Right lung (tissue), 10 donors: ENCODE measurements at places on chromosomes 1 and 21.

DNA sequence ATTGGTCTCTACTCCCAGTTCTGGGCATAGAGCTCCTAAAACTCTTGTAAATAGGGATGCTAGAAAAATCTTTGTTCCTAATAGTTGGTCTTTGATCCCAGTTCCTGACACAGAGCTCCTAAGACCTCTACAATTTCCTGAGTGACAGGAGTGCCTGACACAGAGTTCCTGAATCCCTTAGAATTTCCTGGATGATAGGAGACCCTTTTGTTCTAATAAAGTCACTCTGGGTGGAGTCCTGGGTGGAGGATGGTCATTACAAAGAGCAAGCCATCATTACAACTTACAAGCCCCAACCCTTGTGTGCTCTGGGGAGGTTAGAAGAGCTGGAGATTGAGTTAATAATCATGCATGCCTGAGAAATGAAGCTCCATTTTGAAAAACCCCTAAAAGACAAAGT lies 58.4 kb downstream of the ZZZ3 start:
- DNase-seq: no peak

- DNase-seq: no peak
Observed at GRCh38 chr21:46346296-46347202, 22.6 kb downstream of the PCNT start.

- no peak for DNase-seq
Observed at GRCh38 chr1:223678841-223679240, 13.3 kb upstream of the CAPN8 start.

DNA sequence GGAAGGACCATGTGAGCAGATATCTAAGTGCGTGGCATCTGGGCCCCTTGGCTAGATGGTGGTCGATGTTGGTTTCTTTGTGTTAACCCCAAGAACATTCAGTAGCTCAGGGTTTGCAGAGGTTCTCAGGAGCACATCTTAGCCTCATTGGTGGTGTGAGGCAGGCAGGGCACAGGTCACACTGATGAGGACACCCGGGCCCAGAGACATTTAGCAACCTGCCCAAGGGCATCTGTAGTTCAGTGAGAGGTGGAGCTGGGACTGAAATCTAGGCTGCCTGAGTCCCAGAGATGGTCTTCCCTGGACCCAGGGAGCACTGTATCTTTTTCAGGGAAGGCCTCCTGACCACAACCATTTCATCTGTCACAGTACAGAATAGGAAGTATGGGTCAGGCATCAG lies 859 bp upstream of the SLC5A9 start:
- no peak for DNase-seq

DNA sequence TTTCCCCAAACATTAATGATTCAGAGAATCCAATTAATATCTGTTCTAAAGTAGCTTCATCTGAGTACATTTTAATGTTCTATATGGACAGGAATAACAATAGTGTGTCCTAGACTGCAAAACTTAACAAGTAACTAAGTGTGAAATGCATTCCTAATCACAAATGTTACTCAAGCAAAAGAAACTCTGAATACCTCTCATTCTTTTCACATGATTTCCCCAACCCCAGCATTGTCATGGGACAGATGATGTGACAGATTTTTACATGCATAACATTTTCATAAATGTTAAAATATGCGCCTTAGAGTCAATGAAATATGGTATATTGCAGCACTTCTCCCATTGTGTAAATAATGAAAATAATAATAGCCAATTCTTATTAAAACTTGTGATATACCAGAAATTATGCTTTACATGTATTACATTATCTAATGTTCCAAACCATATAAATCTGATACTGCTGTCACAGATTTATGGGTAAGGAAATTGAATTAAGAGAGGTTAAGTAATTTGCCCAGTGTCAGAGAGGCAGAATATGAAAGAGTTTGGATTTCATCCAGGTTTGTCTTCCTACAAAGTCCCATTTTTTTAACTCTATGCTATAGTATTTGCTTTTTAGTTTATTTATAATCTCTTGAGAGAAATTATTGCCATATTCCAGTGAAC lies 269.4 kb downstream of the LRRC7 start:
- no peak for DNase-seq

DNA sequence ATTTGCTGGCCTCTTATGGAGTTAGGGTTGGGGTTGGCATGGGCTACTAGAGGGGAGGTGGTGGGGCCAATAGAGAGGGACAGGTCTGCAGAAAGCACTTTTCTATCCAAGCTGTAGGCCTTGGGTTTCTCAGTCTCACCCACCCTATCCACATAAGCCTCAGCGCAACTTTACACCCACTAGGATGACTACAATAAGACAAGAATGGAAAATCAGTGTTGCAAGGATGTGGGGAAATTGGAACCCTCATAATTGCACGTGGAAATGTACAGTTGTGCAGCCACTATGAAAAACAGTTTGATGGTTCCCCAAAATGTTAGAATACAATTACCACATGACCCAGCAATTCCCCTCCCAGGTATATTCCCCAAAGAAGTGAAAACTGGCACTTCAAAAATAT lies 14.0 kb upstream of the GSTM4 start:
- no peak for DNase-seq

DNA sequence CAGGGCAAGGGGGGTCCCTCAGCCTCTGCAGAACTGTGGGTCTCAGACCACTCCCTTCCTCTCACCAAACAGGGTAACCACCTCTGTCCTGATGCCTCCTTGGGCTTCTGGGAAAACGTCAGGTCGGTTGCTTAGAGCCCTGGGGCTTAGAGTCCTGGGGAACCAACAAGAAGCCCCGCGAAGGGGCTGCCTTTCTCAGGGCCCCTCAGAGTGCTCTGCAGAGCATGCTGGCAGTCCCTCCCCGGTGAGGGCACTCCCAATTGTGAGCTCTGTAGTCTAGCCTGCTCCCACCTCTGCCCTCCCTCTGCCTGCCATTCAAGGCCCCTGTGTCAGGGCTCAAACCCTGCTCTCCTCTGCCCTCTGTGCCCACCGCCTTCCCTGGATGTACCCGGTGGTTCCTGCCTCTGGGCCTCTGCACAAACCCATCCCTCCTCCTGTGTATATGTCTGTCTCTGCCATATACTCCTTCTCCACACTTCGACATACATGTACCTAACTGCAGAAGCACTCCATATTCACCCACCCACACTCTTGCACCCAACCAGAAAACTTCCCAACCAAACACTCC lies 92.3 kb downstream of the DMRTB1 start:
- no peak for DNase-seq

- DNase-seq: peak; percentile 71
Observed at GRCh38 chr1:2025491-2025981, 6.4 kb downstream of the GABRD start.

- DNase-seq: no peak
Observed at GRCh38 chr21:33698087-33698860, 56.0 kb downstream of the ITSN1 start.

- no peak for DNase-seq
Observed at GRCh38 chr1:115978292-115978941, 2.1 kb downstream of the SLC22A15 start.

- DNase-seq: no peak
Observed at GRCh38 chr1:245084551-245084950, 70.2 kb upstream of the KIF26B start.

GRCh38 chr21:33206771-33207281 lies 22.9 kb upstream of the IFNAR2 start:
- no peak for DNase-seq

DNA sequence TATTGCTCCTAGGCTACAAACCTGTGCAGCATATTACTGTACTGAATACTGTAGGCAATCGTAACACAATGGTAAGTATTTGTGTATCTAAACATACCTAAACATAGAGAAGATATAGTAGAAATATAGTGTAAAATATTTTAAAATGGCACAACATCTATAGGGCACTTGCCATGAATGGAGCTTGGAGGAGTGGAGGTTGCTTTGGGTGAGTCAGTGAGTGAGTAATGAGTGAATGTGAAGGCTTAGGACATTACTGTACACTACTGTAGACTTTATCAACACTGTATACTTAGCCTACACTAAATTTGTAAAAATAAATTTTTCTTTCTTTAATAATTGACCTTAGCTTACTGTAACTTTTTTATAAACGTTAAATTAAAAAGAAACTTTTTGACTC lies 7.9 kb downstream of the LEFTY2 start:
- DNase-seq: no peak

DNA sequence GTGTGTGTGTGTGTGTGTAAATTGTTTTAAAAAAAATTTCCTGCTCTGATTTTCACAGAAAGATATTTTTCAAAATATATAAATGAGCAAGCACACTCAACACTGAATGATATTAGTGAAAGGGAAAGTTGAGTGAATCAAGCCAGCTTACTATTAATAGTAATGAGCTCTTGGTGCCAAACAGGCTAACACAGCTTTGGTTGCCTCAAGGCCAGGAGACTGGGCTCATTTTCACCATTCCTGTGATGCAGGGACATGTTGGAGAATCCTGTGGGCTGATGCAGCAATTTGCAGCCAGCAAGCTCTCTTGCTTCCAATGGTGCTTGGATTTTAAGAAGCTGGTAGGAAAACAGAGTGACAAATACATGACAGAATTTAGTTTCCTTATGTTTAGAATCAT lies 30.2 kb downstream of the PLA2G4A start:
- no peak for DNase-seq

GRCh38 chr1:160743266-160743665 lies 4.2 kb downstream of the SLAMF7 start:
- no peak for DNase-seq

GRCh38 chr1:247491328-247491727 lies 33.4 kb upstream of the OR2B11 start:
- no peak for DNase-seq

- no peak for DNase-seq
Observed at GRCh38 chr1:66374561-66375111, 159.3 kb upstream of the SGIP1 start.

- DNase-seq: no peak
Observed at GRCh38 chr1:75632350-75632949, 21.5 kb upstream of the SLC44A5 start.

- no peak for DNase-seq
Observed at GRCh38 chr1:184322253-184322652, 64.6 kb upstream of the C1orf21 start.

GRCh38 chr21:38949070-38949380 lies 143.3 kb downstream of the ETS2 start:
- no peak for DNase-seq

DNA sequence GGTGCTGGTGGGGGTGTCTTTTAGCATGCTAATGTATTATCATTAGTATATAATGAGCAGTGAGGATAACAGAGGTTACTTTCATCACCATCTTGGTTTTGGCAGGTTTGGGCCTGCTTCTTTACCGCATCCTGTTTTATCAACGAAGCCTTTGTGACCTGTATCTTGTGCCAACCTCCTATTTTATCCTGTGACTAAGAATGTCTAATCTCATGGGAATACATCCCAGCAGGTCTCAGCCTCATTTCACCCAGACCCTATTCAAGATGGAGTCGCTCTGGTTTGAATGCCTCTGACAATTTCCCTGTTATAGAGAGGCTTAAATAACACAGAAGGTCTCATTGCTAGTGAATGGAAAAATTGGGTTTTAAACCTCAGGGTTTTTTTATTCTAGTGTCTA lies 300.8 kb upstream of the PROX1 start:
- no peak for DNase-seq

DNA sequence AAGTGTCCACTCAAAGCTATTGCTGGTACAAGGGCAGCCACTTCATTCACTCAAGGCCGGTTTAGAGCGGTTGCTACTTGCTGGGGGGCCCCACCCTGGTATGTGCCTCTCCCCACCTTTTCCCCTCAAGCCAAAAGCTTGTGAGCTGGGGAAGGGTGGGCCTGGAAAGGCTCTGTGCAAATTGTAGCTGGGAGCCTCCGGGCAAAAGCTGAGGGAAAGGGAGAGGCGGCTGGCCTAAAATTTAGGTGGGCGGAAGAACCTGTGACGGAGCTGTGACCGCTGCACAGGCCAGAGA lies 306 bp upstream of the SH3D21 start:
- DNase-seq: no peak

DNA sequence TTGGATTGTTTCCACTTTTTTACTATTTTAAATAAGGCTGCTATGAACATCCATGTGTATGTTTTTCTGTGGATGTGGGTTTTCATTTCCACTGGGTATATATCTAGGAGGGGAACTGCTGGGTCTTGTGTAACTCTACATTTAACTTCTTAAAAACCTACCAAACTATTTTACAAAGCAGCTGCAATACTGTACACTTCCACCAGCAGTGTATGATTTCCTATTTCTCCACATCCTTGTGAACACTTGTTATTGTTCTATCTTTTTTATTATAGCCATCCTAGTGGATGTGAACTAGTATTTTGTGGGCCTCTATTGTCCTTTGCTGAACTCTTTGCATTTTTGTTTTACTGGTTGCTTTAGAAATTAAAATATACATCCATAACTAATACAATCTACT lies 33.4 kb downstream of the DIPK1A start:
- DNase-seq: no peak

GRCh38 chr1:25617625-25618432 lies 1.2 kb downstream of the MAN1C1 start:
- no peak for DNase-seq

GRCh38 chr1:58466630-58467241 lies 79.8 kb downstream of the OMA1 start:
- no peak for DNase-seq

GRCh38 chr21:45170987-45171386 lies 96.6 kb downstream of the ADARB1 start:
- no peak for DNase-seq

GRCh38 chr1:20494609-20495311 lies 8.8 kb upstream of the CAMK2N1 start:
- no peak for DNase-seq

DNA sequence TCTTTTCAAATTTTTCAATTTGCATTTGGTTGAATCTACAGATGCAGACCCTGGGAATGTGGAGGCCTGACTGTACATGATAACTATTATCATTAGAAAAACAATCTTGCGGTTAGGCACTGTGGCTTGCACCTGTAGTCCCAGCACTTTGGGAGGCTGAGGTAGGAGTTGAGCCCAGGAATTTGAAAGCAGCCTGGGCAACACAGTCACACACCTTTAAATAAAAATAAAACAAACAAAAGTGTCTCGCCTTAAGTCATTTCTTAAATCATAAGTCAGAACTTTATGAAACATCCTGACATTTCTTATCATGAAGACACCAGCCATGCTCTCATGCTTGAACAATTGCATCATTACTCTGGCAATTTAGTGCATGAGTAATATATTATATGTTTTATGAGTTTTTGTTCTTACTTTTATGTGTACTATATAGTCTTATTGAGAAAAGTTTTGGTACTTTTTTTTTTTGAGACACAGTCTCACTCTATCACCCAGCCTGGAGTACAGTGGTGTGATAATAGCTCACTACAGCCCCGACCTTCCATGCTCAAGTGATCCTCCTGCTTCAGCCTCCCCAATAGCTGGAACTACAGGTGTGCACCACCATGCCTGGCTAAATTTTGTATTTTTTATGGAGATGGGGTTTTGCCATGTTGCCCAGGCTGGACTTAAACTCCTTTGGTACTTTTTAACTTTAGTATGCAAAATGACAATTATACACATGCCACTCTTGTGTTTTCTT lies 7.8 kb downstream of the TBX19 start:
- DNase-seq: no peak
